Muscle of leg (tissue), 16 donors: ENCODE measurements at places on chromosomes 11 and 22. TPM values are rescaled to one million over a fixed set of nuclear protein-coding genes. Genes with fewer than 3 reads are reported as not detected.

DNA sequence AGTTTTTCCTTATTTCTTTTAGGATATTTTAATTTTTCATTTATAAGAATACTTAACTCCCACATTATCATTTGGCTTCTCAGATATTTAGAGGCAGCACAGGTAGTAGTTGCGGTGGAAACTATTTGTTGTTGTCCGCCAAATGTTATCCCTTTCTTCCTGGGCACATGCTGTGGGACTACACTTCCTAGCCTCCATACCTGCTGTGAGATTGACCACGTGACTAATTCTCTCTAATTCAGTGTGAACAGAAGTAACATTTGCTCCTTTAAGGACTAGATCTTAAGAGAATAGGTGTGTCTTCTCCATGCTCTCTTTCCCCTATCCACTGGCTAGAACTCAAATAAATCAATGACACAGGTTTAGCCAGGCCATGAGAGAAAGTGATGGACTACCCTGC, 136.5 kb downstream of the ATG16L2 start:
- DNase-seq = no peak

Gene PDE3B
- 2.2 TPM for total RNA-seq

Gene POU2AF1
- 0.04 TPM for total RNA-seq

Gene THOC5
- 28.4 TPM for total RNA-seq

Gene GLB1L3
- total RNA-seq = not detected

Gene CCDC89
- total RNA-seq = 2.3 TPM

- no peak for DNase-seq
Measured at GRCh38 chr11:71078482-71078881, 173.9 kb downstream of the SHANK2 start.

Gene MORC2
- total RNA-seq = 16.6 TPM
